ENCODE measurements at places on chromosomes 12 and 14.

DNA sequence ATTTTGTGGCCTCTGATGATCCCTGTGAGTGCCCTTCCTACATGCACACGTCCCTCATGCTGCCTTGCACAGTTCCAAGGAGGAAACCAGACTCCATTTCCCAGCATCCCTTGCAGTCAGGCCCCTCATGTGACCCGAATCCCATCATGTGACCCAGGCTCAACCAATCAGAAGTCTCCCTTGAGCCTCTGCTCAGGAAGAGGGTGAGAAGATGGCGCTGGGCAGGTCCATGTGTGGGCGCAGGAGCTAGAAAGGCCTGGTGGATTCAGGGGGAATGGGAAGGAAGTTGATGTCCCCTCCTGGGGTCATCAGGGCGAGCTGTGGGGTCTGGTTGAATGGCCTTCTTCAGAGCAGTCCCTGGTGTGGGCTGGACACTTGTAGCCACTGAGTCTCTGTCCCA lies 240.5 kb downstream of the ADGRD1 start:
- DNase-seq: no peak

DNA sequence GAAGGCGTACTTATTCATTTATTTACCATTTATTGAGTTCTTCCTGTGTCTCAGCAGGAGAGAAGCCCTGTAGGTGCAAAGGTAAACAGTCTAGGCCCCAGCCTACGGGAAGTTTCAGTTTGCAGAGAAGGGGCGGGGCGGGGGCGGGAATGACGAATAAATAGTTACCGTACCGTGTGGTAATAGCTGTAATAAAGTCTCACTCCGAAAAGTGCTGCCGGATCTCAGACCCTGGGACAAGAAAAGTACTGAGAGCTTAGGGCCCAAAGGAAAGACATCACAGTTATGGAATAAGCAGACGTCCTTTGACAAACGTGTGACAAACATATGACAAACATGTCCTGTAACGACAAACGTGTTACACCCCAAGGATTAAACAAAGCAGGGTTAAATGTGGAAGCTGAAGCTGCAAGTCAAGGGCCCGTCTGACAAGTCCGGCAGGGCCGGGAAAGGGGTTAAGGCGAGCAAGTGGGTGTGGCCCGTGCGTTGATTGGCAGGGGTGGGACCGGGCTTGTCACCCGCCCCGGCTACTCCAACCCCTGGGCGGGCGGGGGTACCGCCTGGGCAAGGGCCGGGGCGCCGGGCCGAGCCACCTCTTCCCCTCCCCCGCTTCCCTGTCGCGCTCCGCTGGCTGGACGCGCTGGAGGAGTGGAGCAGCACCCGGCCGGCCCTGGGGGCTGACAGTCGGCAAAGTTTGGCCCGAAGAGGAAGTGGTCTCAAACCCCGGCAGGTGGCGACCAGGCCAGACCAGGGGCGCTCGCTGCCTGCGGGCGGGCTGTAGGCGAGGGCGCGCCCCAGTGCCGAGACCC lies at the start of gene LRP10:
TSS of gene LRP10 (plus strand) at position 517 of the 809 bp plus-strand sequence. CDS start 564 bp downstream, outside the sequence.
- peak; percentile 86 for DNase-seq

GRCh38 chr12:123056709-123057108 lies 76.2 kb downstream of the ARL6IP4 start:
- no peak for DNase-seq

DNA sequence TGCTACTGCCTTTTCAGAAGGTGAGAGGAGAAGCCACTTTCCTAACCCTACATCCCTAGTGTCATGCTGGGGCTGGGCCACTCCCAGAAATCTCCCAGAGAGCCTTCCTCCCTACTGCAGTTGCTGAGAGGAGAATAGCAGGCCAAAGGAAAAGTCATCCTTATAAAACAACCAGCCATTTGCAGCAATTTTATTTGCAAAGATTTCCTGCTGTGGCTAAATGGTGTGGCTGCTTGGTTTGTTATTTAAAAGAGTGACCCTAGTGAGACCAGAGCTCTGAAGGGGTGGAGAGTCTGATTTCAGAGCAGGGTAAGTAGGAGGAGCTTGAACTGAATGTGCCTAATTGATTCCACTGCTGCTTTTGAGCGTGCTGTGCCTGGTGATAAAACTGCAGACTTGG lies 232.0 kb downstream of the GRIN2B start:
- DNase-seq: no peak

DNA sequence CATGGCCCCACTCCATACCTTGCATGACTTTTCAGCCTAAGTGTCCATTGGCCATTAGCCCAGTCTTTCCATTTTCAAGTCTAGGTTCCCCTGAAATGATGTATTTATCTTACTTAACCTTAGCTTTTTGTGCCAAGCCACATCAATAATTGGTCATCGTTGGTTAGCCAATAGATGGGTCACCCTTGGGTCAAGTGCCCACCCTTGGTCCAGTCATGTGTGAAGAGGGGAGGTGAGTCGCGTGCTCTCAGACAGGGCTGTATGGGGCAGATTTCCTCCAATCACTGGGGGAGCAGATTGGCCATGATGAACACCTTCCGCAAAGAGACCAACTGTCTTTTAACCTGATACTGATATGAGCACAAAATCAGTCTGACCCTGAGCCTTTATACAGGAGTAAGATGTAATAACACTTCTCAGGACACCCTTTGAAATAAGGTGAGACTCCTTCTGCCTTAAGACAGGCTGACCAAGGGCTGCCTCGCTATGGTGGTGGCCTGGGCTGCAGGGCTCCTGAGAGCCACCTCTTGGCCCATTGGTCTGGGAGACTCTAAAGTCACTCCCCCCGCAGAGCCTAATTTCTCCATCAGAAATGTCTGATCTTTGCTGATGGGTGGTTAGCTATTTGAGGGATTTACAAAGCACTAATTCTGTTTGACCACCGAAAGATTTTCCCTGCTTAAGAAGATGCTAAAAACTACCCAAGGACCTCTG lies 143.2 kb downstream of the ZFP36L1 start:
- no peak for DNase-seq

DNA sequence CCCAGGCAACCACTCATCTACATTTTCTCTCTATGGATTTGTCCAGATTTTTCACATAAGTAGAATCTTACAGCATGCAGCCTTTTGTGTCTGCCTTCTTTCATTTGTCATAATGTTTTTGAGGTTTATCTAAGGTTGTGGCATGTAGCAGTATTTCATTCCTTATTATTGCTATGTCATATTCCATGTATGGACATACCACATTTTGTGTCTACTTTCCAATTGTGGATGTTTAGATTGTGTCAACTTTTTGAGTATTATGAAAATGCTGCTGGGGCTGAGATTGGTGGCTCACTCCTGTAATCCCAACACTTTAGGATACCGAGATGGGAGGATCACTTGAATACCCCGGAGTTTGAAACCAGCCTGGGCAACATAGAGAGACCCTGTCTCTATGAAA lies 3.2 kb upstream of the ATXN2 start:
- no peak for DNase-seq

DNA sequence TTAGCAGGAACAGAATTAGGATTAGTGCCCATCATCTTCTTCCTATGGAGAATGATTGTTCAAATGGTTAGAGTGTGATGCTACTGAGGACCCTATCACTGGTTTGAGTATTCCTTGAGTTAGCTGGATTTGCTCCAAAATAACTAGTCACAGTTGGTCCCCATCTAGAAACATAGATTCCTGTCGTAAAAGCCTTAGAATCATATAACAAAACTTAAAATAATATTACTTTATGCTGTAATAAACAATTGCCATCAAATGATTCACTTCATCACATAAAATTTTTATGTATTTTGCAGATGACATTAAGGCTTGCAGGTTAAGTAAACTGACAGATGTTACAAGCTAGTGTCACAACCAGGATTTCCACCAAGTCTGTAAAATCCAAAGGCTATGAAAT lies 209.8 kb downstream of the CCER1 start:
- DNase-seq: no peak

- no peak for DNase-seq
These were observed 83.2 kb downstream of the PAH start for GRCh38 chr12:102833687-102834441.

- DNase-seq: no peak
These were observed 27.6 kb downstream of the TUBA1A start for GRCh38 chr12:49161092-49161795.

DNA sequence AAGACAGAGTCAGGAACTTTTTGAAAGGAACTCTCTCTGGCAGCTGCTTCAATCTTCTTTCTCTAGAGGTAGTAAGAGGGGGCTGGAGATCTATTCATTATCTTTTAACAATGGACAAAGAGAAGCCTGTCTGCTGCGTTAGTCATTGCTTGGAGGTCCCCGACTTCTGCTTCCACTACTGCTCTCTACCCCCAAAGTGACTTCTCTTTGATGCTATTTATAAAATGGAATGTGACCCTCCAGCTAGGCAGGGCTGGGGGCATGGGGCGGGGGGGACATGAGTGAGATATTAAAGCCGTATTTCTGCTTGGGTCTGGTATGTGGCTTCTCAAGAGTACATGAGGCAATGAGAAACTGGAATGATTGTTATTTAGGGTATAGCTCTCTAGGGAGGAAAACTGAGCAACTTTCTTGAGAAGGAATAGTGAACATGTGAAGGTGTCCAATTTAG lies 41.4 kb upstream of the NUDT4 start:
- no peak for DNase-seq

DNA sequence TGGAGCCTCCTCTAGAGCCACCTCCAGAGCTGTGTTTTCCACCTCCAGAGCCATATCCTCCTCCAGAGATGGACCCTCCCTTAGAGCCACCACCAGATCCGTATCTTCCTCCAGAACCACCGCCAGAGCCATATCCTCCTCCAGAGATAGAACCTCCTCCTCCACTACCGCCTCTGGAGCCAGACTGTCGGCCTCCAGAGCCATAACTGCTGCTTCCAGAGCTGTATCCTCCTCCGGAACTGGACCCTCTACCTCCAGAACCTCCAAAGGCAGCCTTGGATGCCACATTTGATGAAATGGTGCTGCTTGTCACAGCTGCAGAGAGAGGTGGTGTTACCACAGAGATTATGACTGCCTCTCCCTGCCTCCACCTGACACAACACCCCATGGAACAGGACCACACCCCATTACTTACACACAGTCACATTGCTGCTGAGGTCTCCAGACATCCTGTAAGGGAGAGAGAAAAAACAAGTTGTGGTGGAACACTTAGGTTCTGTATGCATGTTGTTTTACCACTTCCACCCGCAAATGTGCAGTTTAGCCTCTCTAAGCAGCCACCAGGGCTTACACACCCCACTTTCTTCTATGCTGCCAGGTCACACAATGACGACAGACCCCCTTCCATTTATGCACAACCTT lies 6.8 kb downstream of the KRT2 start:
- no peak for DNase-seq

DNA sequence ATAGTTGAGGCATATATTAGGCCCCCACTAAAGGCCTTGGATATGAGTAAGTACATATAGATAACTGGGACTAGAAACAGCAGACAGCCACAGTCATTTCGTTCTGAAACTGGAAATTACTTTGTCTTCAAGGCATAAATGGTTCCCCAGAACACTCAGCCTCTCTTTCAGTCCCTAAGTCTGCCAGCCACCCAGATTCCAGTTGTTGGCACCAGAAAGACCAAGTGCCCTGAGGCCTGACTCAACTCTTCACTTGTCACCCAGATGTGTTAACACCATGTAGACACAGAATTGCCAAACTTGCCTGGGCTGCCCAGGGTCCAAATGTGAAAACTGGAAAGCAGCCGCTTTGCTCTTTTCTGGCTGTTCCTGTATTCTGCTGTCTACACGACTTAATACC lies 3.0 kb upstream of the LGALS3 start:
- DNase-seq: no peak

- DNase-seq: no peak
These were observed 22.0 kb downstream of the TTC9 start for GRCh38 chr14:70663707-70664179.

- DNase-seq: no peak
These were observed 271.8 kb downstream of the ALG10 start for GRCh38 chr12:34294137-34294536.

- no peak for DNase-seq
These were observed 8.0 kb upstream of the RTRAF start for GRCh38 chr14:51981218-51981854.

- DNase-seq: peak; percentile 91
These were observed 168.7 kb downstream of the PHLDA1 start for GRCh38 chr12:75862692-75863471.

DNA sequence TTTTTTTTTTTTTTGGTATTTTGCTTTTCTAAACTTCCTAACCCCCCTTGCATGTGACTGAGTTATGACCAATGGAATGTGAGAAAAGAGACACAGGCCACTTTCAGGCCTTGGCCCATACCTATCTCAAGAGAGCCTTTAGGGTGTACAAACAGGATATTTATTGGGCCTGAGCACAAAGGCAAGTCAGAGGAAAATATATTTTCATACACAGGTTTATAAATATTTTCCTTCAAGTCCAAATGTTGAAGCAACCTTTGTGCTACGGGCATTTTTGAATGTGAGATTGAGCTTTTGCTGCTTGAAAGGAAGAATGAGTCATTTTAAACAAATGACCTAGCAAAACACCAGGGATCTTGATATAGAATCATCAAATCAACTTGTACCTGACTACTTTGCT lies 228.6 kb upstream of the E2F7 start:
- no peak for DNase-seq

DNA sequence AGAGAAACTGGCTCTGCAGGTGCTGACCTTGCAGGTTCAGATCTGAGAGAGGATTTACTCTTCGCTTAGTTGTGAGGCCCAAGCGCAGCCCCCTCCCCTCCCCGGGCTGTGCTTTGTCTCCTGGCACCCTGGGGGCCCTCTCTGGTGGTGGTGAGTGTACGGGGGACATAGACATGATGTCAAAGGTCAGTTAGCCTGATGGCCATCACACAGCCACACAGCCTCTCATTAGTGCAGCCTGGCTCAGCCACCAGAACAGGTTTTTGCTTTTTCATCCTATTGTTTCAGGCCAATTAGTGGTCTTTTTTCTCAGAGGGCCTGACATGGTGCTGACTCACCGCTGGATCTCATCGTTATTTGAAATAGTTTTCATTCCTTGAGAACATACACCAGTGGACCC lies 437.9 kb downstream of the AACS start:
- DNase-seq: no peak

DNA sequence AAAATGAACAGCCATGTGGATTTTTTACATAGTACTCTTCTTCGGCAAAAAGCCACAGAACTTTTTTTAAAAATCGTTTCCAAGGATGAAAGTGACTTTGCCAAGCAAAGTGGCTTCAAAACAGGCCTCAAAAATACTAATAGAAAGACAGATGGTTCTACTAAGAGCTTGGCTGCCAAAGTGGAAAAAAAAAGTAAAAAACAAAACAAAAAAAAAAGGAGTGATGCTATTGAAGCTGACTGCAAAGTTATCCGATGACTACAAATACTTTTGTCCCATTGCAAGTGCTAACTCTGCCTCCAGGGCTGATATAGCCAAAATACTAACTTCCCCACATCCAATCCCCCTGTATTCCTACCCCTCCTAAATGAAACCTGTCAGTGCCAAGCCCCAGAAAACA lies 277.6 kb downstream of the SOX5 start:
- DNase-seq: no peak

DNA sequence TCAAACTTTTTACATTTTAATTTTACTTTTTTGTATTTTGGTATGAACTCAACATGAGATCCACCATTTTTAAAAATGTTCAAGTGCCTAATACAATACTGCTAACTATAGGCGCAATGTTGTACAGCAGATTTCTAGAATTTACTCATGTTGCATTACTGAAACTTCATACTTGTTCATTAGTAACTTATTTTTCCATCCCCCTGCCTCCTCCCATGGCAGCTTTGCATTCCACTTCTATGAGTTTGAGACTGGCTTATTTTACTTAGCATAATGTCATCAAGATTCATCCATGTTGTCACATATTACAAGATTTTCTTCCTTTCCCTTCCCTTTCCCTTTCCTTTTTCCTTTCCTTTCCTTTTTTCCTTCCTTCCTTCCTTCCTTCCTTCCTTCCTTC lies 825.9 kb downstream of the SLC16A7 start:
- no peak for DNase-seq

GRCh38 chr12:92556141-92556540 lies 146.6 kb upstream of the PLEKHG7 start:
- no peak for DNase-seq

Data from Panc1 (cell line).